NCI-H2029 treated with DMSO at 0.1 percent for 48 hours (cell line): ENCODE measurements at places on chromosomes 16 and 17.

- DNase-seq: no peak
These were observed 8.6 kb downstream of the CHMP6 start for GRCh38 chr17:81000334-81000630.

- no peak for DNase-seq
These were observed 8.9 kb upstream of the HOXB2 start for GRCh38 chr17:48553826-48554225.

GRCh38 chr16:27223226-27223610 lies 19.9 kb downstream of the KDM8 start:
- DNase-seq: no peak

GRCh38 chr17:63555500-63556156 lies 5.4 kb downstream of the DCAF7 start:
- no peak for DNase-seq

DNA sequence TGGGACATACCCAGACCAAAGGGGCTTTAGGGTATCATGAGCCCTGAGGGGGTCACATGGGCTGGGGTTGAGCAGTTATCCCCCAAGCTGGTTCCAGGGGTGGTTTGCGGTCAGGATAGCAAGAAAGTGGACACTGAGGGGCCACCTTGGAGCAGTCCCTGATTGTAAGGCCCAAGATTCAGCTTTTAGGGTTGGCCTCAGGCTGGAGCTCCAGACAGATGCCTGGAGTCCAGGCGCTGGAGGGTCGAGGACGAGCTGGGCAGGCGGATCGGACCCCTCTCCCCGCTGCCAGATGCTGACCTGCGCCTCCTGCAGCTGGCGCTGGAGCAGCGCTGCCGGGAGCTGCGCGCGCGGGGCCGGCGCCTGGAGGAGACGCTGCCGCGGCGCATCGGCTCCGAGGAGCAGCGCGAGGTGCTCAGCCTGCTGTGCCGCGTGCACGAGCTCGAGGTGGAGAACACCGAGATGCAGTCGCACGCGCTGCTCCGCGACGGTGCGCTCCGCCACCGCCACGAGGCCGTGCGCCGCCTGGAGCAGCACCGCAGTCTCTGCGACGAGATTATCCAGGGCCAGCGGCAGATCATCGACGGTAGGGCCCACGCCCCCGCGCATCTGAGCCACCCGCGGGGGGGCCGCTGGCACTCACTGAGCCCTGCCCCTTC lies 10.0 kb downstream of the BTBD17 start:
- DNase-seq: no peak
